Activated CD4-positive, alpha-beta T cell treated with anti-CD3 and anti-CD28 coated beads for 4 hours (primary cell): ENCODE measurements at places on chromosomes 11 and 22.

- DNase-seq: peak; percentile 51
Measured at GRCh38 chr22:41833369-41834004, 582 bp downstream of the SREBF2 start.

DNA sequence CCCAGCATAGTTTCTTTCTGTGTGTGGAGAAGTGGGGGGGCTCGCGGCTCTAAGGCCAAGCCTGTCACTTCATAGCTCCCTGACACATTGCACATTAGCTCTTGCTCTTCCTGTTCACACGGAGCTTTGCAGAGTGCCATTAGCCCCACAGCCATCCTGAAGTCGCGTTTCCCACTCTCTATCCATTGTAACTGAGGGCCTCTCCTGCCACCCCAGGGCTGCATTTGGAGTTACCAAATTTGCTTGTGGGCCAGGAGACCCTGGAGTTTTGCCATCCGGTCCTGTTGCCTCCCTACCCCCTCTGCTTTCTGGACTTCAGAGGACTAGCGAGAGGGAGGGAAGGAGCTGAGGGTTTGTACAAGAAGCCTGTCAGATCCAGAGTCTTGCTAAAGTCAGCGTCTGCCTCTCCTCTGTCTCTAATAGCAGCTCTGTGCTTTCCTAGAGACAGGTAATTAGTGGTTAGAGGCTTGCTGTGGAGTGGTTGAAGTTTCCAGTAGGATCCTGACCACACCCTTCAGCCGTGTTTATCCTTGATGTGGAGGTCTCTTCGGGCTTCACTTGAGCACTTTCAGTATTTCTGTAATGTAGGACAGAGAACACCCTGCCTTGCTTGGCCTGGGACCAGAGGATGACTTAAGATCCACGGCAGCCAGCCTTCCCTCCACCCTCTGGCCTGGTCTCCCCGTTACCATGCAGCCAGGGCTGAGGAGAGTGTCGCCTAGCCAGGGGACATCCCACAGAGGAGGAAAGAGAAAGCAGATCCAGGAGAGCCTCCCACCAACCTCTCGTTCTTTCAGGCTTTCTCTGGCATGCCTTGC, 14.1 kb downstream of the DCPS start:
- DNase-seq: no peak

- no peak for DNase-seq
Measured at GRCh38 chr11:35177370-35177769, 38.4 kb downstream of the CD44 start.

- DNase-seq: no peak
Measured at GRCh38 chr11:6200975-6201374, 2.0 kb downstream of the OR52W1 start.

DNA sequence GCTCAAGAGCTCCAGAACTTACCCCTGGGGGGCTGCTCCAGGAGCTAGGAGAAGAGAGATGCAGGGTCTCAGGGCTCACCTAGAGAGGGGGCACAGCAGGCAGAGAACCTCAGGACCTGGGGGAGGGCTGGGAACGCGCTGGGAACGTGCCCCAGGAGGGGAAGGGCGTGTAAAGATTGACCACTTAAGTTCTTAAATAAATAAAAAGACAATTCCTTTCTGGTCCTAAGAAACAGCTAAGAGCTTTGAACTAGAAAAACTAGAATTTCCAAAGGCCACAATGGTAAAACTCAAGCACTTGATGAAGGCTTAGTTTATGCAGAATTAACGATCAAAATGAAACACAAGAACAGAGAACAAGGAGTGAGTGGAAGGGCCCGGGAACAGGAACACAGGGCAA, 89.1 kb downstream of the CELSR1 start:
- DNase-seq: no peak

GRCh38 chr11:1478011-1478410, 8.6 kb downstream of the MOB2 start:
- DNase-seq: no peak

GRCh38 chr22:30297276-30297990, 8.1 kb upstream of the CASTOR1 start:
- no peak for DNase-seq

DNA sequence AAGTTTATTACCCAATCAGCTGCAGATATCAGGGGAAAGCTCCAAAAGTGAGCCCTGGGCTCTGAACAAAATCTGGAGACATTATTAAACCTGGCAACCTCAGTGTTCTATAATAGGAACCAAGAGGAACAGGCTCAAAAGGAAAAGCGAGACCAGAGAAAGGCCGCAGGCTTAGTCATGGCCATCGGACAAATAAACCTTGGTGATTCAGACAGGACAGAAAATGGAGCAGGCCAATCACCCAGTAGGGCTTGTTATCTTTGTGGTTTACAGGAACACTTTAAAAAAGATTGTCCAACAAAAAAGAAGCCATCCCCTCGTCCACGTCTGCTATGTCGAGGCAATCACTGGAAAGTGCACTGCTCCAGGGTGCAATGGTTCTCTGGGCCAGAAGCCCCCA, 7.7 kb upstream of the PANX1 start:
- no peak for DNase-seq

DNA sequence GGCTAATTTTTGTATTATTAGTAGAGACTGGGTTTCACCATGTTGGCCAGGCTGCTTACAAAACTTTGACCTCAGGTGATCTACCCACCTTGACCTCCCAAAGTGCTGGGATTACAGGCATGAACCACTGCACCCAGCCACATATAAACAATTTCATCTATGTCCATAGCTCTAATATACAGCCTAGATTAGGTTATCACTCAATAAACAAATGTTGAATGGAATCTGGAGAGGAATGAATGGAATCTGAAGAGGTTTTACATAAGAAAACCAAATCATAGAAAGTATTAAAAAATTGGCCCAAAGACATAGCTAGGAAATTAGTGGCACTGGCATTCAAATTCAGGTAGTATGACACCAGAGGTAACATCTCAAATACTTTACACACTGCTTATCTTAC, 1401.4 kb upstream of the TENM4 start:
- DNase-seq: no peak

GRCh38 chr22:17785185-17786184, 11.2 kb upstream of the BID start:
- peak; percentile 76 for DNase-seq

DNA sequence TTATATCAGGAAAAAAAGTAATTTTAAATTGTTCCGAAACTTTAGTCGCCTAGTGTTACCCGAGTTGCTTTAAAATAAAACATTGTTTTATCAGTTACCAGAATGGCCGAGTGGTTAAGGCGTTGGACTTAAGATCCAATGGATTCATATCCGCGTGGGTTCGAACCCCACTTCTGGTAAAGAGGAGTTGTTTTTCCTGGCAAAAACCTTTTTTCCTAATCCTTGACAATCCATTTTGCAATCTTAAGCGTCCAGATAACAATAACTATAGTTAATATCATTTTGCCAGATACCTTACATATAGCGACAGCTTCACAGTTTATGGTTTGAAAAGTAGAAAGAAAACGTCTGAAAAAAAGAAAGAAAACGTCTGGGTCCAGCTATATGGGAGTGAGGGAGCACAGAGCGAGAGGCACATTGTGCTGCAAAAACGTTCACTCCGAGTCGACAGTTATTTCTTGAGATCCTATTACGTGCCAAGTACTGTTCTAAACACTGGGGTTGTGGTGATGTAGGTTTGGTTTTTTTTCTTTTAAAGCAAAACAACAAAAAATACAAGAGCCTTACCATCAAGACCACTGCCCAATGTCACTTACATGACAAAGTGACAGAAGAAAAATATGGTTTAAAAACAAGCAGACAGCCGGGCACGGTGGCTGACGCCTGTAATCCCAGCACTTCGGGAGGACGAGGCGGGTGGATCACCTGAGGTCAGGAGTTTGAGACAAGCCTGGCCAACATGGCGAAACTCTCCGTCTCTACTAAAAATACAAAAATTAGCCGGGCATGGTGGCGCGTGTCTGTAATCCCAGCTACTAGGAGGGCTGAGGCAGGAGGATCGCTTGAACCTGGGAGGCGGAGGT, 40.6 kb downstream of the OR4D9 start:
- DNase-seq: no peak
